ENCODE measurements at places on chromosomes 3 and 15.

DNA sequence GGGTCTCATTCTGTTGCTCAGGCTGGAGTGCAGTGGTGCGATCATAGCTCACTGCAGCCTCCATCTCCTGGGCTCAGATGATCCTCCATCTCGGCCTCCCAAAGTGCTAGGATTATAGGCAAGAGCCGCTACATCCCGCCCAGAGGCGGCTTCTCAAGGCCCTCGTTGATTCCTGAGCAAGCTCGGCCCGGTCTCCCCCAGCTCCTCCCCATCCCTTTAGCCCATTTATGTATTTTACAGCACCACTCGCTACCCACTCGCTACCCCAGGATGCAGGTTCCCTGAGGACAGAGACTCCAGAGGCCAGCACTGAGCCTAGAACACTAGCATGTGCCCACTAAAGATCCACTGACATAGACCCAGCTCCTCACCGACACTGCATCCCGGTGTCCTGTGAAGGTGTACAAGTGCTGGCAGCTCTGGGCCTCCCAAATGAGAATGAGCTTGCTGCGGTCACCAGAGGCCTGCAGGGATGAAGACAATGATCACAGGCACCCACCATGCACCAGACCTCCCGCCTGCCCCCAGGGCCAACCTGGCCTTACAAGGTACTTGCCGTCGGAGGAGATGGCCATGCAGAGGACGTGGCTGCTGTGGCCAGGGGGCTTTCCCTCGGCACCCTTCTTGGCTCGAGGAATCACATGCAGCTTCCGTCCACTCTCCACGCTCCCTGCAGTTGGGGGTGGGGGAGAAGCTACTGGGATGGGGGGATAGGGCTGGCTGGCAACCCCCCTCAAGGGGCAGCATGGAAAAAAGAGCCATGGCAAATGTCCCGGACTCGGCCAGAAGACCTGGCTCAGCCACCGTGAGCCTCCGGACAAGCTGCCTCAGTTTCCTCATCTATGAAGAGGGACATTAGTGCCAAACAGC is 5.6 kb downstream of the RRP9 start:
- DNase-seq, result no peak

DNA sequence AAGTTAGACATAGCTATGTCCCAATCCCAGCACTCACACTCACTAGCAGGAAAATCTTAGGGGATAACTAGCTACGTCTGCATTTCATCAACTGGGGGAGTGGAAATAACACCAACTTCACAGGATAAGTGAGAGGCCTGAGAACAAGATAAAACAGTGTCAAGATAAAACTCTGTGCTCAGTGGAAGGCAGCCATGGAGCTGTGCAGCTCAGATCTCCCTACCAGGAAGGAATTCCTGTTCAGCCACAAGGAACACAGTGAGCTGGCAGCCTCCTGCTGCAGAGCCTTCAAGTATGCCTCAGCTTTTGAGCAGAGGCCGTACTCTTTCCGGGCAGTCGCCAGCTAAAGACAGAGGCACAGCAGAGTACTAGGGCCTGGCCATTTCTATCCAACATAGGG is 115.8 kb upstream of the TOPAZ1 start:
- DNase-seq, result no peak

- DNase-seq, result no peak
Measured at GRCh38 chr3:143755978-143756377, 92.3 kb downstream of the SLC9A9 start.

DNA sequence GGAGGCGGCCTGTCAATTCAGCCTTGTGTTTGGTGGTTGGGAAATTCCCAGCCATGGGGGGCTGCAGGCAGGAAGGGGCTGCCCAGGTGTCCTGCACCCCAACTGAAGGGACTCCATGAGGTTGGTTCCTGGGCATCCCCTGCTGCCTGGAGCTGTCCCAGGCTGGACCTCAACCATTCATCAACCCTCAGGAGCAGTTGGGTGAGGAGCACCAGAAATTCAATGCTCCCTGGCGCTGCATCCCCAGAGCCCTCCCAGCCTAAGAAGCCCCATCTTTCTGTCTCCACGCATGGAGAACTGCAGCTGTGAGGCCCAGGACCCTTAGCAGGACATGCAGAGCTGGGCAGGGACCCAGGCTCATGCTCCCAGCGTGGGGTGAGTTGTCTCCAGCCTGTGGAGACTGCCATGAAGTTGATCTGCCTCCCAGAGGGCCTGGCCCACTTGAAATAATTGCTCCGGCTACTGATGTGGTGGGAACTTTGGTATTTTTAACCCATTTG is 8.0 kb upstream of the SEMA3B start:
- no peak for DNase-seq

DNA sequence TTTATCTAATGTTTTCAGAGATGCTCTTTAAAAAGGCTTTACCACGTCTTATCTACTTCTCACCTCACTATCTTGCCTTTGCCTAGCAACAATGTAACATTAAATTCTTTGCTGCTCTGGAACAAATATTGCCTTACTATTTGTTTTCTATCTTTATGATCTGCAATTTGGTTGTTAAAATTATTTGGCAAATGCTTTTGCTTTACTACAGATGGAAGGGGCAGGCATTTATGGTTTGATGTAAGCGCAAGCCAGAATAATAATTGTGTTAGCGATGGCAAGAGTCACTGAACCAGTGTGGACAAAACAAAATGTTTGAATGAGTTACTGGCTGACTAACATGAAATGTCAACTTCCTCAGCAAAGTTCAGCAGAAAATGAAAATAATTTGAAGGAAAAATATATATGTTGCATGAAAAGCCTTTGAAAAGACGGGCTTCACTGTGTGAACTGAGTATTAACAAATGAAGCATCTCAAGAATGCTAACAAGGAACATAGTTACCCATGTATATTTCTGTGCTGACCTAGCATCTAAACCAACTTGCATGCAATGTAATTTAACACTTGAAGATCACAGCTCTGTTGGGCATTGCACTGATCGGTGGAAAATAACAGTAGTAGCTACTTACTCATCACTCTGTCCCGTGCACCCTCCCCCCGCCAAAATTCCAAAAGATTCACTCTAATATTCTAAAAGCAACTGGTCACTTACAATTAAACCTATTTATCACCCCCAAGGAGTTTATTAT is 454.0 kb upstream of the ARHGEF26 start:
- no peak for DNase-seq

DNA sequence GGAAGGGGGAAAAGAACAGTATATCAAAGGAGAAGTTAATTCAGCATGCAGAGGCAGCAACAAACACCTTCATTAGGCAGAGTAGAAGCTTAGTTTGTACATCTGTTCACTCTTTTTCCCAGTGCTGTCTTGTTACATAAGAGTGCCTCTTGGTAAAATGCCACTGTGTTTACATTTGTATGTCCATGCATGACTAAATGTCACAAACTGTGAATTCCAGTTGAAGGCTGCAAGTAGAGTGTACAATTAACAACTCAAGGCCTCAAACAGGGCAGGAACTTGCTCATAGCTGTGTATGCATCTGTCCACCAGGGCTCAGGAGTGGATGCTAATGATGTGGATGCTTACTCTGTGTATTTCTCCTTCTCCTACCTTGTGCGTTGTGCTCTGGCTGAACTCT is 214.2 kb upstream of the TPM1 start:
- DNase-seq, result no peak

GRCh38 chr3:9757427-9757826 is 7.7 kb downstream of the OGG1 start:
- DNase-seq, result no peak

DNA sequence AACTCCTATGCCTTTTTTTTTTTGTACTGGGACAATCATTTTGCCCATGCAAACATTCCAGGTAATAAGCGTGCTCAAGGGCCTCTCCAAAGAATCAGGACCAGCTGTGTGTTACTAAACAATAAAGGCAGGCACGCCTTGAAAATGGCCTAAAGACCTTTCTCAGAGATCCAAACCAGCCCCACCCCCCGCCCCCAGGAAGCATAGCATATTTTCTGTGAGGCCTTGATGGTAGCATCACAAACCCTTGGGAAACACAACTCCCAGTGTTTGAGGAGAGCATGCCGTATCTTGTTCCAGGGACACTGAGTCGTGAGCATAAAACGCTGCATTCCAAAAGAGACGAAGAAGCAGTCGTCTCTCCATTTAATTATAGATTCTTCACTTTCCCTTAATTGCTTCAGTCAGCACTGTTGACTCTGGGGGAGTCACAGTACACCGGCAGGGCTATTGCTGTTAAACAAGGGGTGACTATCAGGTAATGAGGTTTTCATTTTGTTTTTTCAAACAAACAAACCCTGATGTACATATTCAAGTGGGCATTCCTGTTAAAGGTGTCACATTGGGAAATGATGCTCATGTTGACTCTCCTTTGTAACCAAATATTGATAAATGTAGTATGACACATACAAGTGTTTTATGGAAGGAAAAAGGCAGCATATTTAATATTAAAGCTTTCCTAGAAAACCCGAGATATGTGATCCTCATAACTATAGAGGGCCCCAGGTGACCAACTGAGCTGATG is 4.4 kb upstream of the TPM1 start:
- no peak for DNase-seq
